ENCODE measurements at places on chromosomes 1 and 21.

DNA sequence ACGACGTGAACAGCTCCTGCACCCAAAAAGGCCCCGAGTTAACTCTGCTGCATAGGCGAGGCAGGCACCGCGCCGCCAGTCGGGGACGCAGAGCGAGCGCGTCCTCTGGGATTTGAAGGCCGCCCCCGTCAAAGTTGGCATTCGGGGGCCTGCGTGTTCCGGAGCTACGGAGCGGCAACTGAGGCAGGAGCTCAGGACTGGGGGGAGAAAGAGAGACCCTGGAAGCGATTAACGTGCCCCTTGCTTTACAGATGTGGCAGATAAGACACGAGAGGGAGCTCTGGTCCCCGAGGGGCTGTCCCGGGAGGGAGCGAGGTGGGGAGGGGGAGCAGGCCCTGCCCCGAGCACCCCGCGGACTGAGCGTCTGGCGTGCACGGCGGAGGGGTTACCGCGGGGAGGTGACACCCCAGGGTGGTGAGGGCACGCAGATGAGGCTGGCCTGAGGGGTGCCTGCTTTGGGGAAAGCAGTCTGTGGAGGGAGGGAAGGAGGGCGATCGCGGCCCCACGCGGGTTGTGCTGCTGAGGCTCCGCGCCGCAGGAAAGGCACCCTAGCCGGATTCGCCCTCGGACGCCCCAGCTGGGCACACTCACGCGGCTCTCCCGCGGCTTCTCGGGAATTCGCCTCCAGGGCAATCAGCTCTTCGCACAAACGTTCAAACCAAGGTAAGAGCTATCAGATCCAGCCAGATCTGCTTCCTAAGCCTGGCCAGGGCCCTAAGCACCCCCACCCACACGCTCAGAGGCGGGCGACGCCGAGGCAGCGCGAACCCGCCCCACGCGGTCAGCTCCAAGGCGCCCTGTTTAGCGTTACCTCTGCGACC lies 26.5 kb downstream of the ACTA1 start:
- DNase-seq: no peak

DNA sequence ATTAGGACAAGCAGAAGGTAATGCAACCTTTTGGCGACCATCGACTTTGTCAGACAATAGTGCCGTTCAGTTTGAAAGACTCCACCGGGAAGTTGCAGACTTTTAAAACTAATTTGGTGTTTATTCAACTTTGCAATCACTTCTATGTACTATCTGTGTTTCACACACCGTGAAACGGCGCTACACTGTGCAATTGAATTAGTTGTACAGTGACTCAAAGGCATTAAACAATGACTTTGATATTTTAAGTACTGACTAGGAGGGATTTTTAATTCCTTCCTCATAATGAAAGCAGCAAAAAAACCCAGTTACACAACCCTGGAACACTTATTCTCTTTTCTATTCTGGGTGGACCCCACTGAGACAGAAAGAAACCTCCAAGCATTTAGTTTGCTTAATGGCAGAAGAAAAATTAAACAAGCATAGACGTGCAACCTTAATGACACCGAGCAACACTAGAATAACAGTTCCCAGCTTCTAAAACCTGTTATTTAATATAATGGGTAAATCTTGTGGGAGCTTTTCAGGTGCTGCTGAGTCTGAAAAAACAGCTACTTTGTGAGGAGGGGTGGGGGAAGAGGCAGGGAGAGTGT lies 176.8 kb downstream of the LMO4 start:
- DNase-seq: no peak

GRCh38 chr1:163054181-163054591 lies 15.0 kb upstream of the RGS4 start:
- no peak for DNase-seq

GRCh38 chr1:85334962-85335361 lies 58.5 kb upstream of the BCL10 start:
- peak; percentile 43 for DNase-seq

GRCh38 chr1:207040181-207040533 lies 7.6 kb upstream of the C1orf116 start:
- DNase-seq: no peak

DNA sequence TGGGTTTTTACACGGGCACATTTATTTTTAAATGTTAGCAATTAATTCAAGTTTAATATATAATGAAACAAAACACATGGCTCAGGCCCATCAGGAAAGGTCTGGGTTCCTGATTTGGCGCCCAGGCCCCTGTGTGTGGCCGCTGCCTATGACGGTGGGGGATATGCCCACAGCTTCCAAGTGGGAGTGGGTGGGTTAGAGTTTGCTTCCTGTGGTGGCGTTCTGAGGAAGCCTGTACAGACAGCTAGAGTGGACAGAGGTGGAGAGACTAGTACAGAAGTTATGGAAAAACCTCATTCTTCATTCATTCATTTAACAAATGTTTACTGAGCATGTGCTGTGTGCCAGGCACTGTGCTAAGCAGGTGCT lies 22.4 kb upstream of the EPS8L3 start:
- no peak for DNase-seq

All from fibroblast of lung (primary cell).